Forelimb muscle (tissue), 1 donor: ENCODE measurements at places on chromosomes 7 and 10. TPM values are rescaled to one million over a fixed set of nuclear protein-coding genes. Genes with fewer than 3 reads are reported as not detected.

INMT gene
- polyA plus RNA-seq = 8.3 TPM

CALY gene
- not detected for polyA plus RNA-seq

CYP2C8 gene
- polyA plus RNA-seq = 0.82 TPM

GHRHR gene
- 0.54 TPM for polyA plus RNA-seq

MINDY3 gene
- polyA plus RNA-seq = 27.4 TPM

PLEKHS1 gene
- 0.05 TPM for polyA plus RNA-seq

ATOH7 gene
- 0.15 TPM for polyA plus RNA-seq

FZD8 gene
- polyA plus RNA-seq = 21.9 TPM

C10orf53 gene
- polyA plus RNA-seq = not detected

RNF148 gene
- polyA plus RNA-seq = not detected

AP4M1 gene
- polyA plus RNA-seq = 22.0 TPM

FFAR4 gene
- 0.04 TPM for polyA plus RNA-seq

WNT2 gene
- 2.1 TPM for polyA plus RNA-seq

SH3PXD2A gene
- 72.7 TPM for polyA plus RNA-seq

NRG3 gene
- 0.06 TPM for polyA plus RNA-seq

ATP6V0E2 gene
- 8.0 TPM for polyA plus RNA-seq

VWDE gene
- 1.6 TPM for polyA plus RNA-seq

CLDN3 gene
- 0.14 TPM for polyA plus RNA-seq
